ENCODE measurements at places on chromosomes 5 and 9.

- no peak for DNase-seq
Observed at GRCh38 chr5:53191548-53192165, 82.1 kb upstream of the MOCS2 start.

DNA sequence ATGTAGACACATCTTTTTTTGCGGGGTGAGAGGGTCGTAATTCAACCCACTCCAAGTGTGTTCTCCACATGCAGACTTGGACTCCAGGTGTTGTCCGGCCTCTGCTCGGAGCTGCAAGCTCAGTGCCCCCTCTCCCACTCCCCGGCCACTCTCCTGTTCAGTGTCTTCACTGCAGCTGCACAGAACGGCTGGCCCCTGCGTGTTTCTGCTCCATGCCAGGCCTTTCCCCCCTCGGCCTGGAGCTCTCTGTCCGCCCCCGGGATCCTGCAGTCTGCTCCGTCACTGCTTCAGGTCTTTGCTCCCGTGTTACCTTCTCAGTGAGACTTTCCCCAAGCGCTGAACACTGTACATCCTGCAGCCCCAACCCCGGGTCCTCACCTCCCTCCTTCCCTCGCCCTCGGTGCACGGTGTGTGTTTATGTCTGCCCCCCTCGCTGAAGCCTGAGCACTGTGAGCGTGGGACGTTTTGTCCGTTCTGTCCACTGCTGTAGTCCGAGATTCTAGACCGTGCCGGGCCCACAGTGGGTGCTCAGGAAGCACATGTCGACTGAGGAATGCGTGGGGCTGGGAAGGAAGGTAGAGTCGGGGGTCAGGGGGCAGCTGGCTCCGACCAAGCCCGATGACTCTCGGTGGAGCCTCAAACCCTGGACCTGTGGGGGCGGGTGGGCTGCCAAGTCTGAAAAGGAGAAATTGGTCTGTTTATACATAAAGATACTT is 26.4 kb upstream of the GFPT2 start:
- DNase-seq, result no peak

- no peak for DNase-seq
Observed at GRCh38 chr5:135195270-135195608, 161.2 kb upstream of the PITX1 start.

DNA sequence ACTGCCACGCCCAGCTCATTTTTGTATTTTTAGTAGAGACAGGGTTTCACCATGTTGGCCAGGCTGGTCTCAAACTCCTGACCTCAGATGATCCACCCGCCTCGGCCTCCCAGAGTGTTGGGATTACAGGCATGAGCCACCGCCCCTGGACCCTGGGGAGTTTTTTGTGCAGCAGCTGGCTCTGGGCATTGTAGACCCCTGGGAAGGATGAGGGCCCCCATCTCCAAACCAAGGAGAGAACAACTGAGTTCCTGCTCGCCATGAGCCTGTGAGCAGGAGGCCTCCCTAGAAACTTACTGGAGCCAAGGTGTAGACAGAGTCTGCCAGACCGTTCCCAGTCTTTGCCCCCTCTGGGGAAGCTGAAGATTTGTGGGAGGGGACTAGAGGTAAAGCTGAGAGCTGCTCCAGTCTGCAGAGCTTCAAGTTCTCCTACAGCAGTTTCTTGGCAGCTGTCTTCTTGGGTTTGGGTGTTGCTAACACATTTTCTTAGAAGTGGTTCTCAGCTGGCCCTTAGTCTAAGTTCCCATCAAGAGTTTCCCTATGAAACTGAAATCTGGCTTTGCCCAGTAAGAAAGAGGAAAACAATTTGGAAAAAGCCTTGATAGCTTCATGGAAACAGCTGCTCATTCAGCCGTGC is 12.4 kb downstream of the NUDT2 start:
- no peak for DNase-seq

- DNase-seq, result no peak
Observed at GRCh38 chr5:150442699-150443080, 6.8 kb downstream of the RPS14 start.

DNA sequence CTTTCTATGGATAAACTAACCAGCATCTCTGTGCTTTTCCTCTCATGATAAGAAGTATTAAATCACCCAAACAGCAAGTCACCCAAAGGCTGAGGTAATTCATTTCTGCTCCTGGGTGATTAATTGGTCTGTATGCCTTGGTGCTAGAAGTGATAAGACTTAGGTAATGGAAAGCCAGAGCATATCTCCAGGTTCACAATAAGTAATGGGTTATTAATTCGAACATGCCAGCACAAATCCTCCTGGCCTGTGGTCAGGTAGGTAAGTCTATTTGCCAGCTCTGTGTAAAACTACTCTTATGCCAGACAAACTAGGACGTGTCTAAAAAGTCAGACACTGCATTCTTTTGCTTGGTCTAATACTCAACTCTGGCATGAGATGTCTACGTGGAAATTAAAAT is 11.2 kb upstream of the ENC1 start:
- no peak for DNase-seq

DNA sequence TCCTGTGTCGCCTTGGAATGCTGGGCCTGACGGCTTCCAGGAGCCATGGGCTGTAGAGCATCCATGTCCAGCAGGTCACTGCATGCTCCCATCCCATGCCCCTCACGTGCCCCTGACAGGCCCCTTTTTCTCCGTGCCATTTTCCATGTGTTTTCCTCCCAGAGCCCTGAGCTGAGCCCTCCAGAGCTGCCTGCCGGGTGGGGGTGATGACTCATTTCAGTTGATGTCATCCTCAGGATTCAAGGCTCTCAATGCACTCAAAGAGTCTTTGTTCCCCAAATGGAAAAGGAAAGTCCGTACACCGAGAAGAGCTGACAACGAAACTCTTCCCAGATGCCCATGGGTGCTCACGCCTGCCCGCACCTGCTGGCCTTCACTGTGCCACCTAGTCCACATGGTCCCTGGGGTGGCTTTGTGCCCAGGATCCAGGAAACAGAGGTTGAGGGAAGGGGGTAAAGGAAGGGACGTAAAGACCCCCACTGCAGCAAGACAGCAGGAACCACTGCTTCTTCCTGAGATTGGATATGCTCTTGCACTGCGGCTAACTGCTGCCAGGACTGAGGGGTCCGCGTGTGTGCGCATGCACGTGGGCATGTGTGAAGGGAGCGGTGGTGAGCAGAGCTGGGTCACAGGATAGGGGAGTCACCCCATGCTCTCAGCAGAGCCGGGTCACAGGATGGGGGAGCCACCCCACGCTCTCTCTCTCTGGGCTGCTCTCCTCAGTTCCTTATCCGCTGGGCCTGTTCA is 27.6 kb downstream of the COL15A1 start:
- no peak for DNase-seq

DNA sequence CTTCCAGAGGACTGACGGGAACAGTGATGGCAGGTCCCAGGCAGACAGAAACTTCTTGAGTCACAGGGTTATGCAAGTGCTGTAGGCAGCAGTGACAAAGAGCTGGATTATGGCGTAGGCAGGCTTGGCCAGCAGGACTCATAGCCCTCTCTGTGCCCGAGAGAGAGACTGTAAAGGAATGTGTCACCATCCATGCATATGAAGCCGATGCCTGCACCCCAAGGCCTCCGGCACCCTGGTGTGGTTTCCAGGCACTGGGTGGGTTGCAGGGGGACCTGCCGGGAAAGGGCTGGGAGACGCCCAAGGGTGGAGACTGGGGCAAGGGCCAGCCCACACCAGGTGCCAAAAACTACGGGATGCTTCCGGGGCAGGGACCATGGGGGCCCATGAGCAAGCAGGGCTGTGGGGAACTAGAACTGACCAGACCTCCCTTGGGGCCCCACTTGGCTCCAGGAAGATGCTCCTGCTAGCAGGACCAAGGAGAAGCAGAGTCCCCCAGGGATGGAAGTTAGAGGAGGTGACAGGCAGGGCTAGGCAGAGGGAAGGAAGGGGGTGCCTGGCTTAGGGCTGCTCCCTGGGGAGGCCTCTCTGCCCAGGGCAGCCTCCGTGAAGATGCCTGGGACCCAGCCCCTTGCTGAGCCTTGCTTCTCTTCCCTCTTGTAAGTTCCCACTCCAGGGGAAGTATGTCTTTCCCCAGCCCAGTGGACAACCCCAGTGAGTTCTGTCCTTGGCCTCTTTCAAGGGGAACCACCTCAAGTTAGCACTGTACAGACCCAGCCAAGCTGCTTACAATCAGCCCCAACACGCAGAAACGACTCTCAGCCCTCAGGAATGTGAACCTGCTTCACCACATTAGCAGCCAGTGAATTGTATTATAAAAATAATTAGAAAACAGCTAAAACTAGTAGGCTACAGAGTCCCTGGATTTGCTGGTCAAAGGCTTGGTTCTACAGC is 10.5 kb upstream of the IPPK start:
- DNase-seq, result no peak

DNA sequence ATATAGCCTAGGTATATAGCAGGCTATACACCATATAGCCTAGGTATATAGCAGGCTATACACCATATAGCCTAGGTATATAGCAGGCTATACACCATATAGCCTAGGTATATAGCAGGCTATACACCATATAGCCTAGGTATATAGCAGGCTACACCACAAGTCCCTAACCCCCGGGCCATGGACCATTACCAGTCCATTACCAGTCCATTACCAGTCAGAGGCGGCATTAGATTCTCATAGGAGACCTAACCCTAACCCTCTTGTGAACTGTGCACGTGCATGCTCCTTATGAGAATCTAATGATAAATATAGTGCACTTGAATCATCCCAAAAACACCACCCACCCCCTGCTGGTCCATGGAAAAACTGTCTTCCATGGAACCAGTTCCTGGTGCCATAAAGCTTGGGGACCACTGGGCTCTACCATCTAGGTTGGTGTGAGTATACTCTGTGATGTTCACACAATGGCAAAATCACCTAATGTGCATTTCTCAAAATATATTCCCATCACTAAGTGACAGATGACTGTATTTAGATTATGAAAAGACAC is 4.7 kb downstream of the PLIN2 start:
- DNase-seq, result no peak

DNA sequence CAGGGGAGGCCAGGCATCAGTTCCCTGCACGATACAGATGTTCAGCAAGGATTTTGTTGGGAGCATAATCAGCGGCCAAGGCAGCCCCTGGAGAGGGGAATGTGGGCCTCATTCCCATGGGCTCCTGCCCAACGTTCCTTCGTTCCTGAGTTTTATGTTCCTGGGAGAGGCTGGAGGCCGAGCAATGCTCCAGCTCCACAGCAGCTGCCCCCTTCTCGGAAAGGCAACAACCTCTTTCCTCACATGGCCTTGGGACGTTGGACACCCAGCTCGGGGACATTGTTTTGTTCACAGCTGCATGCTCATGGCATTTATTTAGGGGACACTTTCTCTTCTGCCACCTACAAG is 63.8 kb upstream of the COL15A1 start:
- no peak for DNase-seq

DNA sequence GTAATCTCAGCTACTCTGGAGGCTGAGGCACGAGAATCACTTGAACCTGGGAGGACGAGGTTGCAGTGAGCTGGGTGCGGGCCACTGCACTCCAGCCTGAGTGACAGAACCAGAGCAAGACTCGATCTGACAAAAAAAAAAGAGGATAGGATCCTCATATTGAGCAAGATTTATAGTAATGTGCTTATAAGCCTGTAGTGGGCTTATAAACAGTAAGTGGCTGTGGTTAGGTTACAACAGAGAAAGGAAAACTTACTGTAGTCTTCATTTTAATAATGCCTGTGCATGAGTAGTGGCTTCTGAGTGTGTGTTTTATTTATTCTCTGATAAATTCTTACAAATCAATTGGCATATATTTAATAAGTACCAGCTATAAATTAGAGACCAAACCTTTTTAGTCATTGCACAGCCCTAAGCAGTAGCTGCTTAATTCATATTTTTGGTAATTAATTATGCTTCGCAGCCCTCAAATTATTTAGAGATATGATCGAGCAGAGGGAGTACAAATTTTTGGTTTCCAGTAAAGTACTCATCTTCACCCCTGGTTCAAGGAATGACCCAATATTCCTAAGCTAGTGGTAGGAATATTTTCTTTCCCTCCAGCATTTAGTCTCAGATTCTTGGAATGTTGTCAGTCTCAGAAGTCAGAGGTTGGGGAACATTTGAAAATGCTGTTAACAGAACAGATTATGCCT is 73.8 kb upstream of the KLF9 start:
- no peak for DNase-seq

- no peak for DNase-seq
Observed at GRCh38 chr5:91109634-91110033, 273.5 kb downstream of the ARRDC3 start.

GRCh38 chr9:33024126-33024965 is 727 bp upstream of the DNAJA1 start:
- peak; percentile 43 for DNase-seq

GRCh38 chr9:129840034-129840433 is 4.8 kb downstream of the USP20 start:
- DNase-seq, result no peak

GRCh38 chr5:59348189-59348588 is 545.3 kb downstream of the PDE4D start:
- no peak for DNase-seq

GRCh38 chr9:119052339-119053030 is 316.8 kb downstream of the BRINP1 start:
- no peak for DNase-seq

DNA sequence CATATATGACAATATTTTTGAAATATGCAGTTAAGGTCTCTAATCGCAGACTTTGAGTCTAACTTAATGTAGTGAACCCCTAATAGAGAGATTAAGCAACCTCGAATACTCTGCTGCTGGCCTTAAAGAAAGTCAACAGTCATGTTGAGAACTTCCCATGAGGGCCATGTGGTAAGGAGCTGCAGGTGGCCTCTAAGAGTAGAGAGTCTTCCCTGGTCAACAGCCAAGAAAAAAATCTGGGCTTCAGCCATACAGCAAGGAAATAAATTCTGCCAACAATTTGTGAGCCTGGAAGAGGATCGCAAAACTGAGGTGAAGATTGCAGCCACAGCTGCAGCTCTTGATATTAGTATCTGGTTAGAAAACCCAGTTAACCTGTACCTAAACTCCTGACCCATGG is 935.2 kb upstream of the TYRP1 start:
- DNase-seq, result no peak

DNA sequence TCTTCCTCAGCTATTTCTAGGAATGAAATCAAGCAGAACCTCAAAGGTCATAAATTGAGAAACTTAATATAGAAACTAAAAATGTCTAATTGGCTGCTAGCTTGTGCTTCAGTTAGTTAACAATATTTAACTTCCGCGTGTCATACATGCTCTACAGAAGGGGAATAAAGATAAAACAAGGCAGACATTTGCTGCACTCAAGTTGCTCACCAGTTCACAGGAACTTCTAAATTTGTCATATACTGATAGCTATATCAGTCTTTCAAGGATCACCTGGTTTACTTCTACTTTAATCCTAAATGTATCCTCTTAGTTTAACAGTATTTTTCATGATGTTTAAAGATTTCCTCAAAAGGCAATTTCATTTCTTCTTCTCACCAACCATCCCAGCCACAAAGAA is 8.4 kb downstream of the CCNH start:
- DNase-seq, result no peak

- DNase-seq, result no peak
Observed at GRCh38 chr5:132773601-132774355, 3.3 kb downstream of the SEPTIN8 start.

GRCh38 chr9:135708164-135708563 is 6.2 kb downstream of the KCNT1 start:
- DNase-seq, result no peak

- DNase-seq, result no peak
Observed at GRCh38 chr9:76296561-76297310, 97.5 kb downstream of the RFK start.

GRCh38 chr9:36893184-36893583 is 140.9 kb downstream of the PAX5 start:
- DNase-seq, result no peak

Data from GM20000 (cell line).